HT1080 (cell line): ENCODE measurements at places on chromosomes 3 and 15. TPM values are rescaled to one million over a fixed set of nuclear protein-coding genes. Genes with fewer than 3 reads are reported as not detected.

DNA sequence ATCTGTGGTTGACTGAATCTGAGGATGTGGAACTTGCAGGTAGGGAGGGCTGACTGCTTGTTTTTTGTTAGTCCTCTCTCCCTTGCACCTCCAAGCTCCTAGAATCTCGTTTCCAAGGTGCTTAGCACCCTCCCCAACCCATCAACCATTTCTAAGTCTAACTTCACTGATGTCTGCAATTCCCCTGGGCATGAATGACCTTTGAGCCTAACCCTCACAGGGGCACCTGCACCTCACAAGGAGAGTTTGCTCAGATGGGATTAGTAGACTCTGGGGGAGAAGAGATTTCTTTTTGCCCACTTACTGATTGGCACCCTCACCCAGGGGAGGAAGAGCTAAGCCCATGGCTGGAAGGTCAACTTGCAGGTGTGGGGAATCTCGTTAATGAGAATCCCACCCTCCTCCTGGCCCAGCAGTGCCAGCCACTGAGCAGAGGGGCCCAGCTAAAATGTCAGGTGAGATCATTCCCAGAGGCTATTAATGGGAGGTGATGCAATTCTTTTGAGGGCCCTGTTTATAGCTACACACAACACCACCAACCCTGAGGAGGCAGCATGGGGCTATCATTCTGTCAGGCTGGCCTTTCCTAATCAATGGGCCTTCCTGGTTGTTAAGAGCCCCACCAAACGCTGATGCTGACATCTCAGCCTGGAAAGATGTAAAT lies 81.6 kb upstream of the HERC1 start:
- no peak for DNase-seq

GRCh38 chr3:23829242-23829934 lies 23.6 kb downstream of the UBE2E1 start:
- no peak for DNase-seq

DNA sequence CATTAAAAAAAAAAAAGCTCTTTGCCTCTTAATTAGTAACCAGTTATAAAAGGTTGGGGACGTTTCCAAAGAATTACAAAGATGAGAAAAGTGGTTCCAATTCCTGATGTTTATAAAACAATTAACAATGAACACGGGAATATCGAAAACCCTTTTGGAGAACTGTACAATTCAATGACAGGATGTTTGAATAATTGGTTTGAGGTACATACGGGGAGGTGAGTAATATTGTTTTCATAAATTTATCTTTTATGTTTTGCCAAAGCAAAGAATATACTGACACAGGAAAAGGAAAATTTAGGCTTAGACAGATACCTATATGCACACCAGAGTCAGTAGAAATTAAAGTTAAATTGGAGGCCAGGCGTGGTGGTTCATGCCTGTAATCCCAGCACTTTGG lies 94.6 kb upstream of the LMOD3 start:
- no peak for DNase-seq

DNA sequence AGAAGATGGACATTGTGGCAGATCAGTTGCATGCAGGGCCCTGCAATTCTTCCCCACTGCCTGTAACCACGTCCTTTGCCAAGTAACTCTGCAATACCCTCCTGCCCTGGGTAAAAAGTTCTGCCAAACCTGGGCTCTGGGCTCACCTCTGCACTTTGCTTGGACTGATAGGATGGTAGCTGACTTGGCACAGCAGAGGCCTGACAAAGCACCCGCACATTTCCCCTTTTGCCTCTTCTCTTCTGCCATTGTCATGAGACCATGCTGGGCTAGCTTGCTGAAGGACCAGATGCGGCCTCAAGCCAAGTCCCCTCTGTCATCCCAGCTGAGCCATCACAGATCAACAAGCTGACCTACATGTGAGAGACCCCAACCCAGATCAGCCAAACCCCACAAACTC lies 122.4 kb downstream of the SMAD6 start:
- DNase-seq = no peak

DNA sequence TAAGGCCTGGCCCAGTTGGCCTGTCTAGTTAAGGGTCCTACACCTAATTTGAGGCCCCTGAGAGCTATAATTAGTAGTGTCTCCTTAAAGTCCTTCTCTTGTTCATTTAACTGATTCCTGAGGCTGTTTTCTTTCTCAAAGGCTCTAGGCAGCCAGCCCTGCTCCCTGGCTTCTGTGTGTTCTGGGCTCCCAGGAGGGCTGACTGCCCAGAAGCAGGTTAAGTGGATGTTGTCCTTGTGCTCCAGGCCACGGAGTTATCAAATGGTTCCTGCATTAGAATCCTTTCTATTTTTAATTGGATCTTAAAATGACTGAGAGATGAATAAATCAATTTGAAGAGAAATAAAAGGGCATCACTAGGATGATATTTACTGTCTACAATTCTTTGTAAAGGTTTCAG lies 140.0 kb downstream of the SNRK start:
- DNase-seq = no peak

- no peak for DNase-seq
Observed at GRCh38 chr3:148078658-148079057, 619.0 kb upstream of the AGTR1 start.

- DNase-seq = no peak
Observed at GRCh38 chr3:184295771-184296170, 3.3 kb upstream of the PSMD2 start.

GRCh38 chr3:194871143-194871863 lies 185.6 kb downstream of the FAM43A start:
- DNase-seq = peak; percentile 89

- DNase-seq = no peak
Observed at GRCh38 chr15:28985316-28985645, 99.5 kb downstream of the APBA2 start.

GRCh38 chr3:172522871-172523818 lies at the start of gene TNFSF10:
TSS of gene TNFSF10 (minus strand) at chr3:172523430. CDS start at chr3:172523384, 46 bp downstream.
- peak; percentile 20 for DNase-seq

DNA sequence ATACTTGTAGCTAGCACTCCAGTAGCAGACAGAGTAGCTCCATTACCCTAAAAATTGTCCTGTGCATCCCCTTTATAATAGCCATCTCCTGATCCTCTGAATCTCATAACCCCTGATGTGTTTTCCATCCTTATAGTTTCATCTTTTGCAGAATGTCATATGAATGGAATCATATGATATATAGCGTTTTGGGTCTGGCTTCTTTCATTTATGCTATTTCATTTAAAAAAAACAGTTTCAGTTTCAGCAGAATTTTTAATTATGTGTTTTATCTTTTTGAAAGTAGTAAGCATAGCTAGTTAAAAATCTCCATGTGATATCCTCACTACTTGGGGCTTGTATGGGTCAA lies 132.7 kb downstream of the KLF13 start:
- DNase-seq = no peak

The AQP9 gene
- not detected in 2 replicates for total RNA-seq

The PAQR5 gene
- 5.3 and 6.5 TPM in 2 replicates for total RNA-seq

The SI gene
- not detected in 2 replicates for total RNA-seq
